ENCODE measurements at places on chromosomes 7 and 10.
A peak's percentile ranks its signal among the peaks of the same experiment; 100 is the strongest.

DNA sequence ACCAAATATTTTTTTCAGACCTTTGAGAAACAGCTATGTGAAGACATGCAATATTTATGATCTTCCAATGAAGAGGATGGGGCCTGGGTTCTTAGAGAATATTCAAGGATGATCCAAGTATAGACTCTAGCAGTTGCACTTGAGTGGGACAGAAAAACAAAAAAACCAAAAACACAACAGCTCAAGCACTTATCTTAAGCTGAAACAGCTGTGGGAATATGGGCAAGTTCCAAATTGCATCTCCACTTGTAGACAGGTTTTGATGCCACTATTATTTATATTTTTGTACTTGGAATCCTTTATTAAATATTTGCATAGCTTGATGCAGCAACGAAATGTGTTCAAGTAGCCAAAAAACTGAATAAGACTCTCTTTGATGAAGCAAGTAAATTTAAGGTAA, 2.2 kb upstream of the PDK4 start:
- DNase-seq, result no peak

DNA sequence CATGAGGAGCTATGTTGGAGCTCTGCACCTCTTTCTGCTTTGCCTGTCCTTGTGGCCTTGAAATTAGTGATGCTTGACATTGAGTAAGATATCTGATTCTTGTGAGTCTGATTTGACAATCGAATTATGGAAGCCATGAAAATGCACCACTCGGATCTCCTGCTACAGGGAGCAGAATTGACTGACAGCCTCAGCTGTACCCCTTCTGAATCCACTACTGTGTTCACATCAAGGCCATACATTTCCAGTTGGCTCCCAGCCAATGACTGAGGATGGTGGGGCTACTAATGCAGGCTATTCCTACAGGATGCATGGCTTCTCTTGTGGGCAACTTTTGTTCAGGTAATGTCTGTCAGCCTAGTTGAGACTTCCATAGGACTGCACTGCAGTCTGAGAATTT, 321.9 kb downstream of the REEP3 start:
- no peak for DNase-seq

DNA sequence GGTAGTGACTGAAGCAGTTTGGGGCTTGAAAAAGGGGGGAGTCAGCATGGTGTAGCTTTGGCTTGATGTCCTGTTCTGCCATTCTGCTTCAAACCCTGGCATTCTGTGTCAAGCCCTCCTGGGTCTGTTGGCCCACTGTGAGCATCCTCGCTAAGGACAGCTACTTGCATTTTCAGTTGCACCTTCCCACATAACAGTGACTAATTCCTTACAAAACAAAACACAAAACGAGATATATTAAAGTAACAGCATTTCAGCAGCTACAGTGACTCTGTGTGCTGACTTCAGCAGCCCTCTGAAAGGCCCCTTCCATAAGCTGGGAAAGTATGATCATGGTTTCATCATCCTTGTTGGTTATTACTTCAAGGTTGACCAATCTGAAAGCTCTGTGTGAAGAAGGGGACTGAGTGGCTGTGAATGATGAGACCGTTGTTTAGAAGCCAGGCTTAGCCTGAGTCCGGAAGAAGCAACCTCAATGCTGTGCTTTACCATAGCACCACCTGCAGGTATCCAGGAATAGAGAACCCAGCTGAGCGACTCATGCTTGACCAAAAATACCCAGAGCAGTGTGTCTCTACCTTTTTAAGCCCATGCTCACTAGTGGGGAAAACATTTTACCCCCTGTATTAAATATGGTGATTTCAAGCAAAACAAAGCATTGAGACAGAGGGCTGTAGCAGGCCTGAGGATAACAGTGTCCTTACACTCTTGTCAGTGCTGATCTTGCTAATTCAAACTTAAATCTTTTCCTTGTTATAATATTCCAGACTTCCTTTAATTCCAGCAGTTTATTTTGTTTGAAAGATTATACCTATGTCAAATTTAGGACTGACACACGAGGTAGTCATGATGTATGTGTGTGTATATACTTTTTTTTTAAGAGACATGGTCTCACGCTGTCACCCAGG, 42.6 kb upstream of the CC2D2B start:
- DNase-seq, result peak; percentile 29

- DNase-seq, result no peak
Observed at GRCh38 chr7:2069472-2069860, 163.3 kb downstream of the MAD1L1 start.

DNA sequence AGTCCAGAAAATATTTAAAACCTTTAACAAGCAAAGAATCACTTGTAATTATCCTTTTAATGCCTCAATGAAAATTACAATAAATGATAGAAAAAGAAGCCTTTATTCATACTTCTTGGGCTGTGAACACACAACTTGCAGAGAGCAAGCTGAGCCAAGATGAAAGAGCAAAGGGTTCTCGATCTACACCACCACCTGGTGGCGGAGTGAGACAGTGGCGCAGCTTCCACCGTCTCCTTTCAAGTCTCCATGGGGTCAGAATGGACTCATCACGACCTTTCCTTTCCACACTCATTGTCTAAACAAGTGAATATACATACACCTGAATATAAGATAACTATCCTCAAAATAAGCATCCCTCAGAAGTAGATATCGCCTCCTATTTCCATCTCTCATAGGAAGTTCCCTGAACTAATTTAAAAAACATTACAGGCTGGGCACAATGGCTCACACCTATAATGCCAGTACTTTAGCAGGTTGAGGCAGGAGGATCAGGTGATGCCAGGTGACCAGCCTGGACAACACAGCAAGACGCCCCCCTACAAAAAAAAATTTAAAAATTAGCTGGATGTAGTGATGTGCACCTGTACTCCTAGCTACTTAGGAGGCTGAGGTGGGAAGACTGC, 40.7 kb downstream of the ATE1 start:
- peak; percentile 8 for DNase-seq

DNA sequence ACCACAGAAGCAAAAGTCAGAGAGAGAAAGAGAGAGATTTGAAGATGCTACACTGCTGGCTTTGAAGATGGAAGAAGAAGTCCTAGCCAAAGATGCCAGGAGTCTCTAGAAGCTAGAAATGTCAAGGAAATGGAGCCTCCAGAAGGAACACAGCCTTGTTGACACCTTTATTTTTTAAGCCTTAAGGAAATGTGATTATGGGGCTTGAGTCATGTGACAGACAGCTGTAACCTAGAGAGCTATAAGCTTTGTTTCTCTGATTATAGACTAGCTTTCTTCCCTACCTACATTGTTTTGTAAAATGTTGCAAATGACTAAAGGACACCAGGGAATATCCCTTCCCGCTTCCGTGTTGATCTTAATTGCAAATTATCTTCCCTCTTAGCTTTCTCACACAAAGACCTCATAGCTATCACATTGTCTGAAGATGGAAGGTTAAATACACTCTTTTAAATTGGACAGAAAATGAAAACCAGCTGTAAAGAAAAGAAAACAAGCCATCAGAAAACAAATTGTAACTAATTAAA, 199.9 kb downstream of the ARHGAP12 start:
- DNase-seq, result no peak

GRCh38 chr10:30055226-30055662, 4.1 kb downstream of the JCAD start:
- no peak for DNase-seq
